CD4-positive, alpha-beta memory T cell (primary cell): ENCODE measurements at places on chromosomes 3 and 15. TPM values are rescaled to one million over a fixed set of nuclear protein-coding genes. Genes with fewer than 3 reads are reported as not detected.

DNA sequence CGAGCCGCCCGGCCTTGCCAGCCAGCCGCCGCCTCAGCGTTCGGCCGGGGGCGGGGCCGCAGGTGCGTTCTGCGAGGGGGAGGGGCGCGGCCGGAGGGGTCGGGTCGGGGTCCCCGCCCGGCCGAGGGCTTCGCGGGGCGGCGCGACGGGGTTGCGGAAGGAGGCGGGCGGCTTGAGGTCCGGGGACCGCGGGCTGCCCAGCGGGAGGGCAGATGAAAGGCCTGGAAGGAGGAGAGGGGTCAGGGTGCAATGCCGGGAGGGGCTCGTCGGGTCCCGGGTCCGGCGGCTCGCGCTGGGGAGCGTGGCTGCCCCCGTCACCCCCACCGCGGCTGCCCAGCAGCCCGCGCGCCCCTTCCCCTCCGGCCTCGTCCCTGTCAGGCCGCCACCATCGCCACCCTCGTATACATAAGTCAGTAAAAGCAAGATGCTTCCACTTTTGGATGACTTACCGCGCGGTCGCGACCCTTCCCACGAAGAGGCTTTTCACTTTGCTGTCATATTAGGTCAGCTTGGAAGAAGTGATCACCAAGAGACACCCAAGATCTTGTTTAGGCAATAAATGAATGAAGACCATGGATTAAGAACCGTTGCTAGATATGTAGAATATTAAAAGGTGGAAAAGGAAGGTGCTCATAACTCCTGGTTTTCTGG is 620 bp upstream of the ANP32A start:
- DNase-seq = no peak

- DNase-seq = no peak
Measured at GRCh38 chr3:142088522-142088921, 60.8 kb downstream of the TFDP2 start.

GRCh38 chr3:43054754-43055153 is 51.1 kb downstream of the POMGNT2 start:
- DNase-seq = no peak

DNA sequence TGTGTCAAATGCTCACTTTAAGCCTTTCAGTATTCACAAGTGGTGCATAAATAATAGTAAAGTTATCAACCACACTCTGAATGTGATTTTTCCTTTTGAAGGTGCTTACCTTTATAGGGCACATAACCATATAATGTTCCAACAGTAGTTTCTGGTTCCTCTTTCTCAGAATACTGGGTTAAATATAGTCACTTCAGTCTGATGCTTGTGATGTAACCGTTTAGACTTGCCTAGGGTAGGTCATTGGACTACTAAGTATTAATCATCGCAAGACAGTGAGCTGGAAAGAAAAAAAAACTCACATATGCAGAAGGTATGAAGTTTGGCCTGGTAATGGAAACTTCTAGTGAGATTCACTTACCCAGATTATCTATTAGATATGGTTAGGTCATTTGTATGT is 1.9 kb downstream of the KBTBD8 start:
- no peak for DNase-seq

GRCh38 chr3:45884368-45885201 is 1.8 kb upstream of the CCR9 start:
- no peak for DNase-seq

GRCh38 chr15:28098766-28099554 is at the start of gene OCA2:
TSS of gene OCA2 (minus strand) at chr15:28099315. CDS start at chr15:28081874, 17,441 bp downstream.
- peak; percentile 45 for DNase-seq

DNA sequence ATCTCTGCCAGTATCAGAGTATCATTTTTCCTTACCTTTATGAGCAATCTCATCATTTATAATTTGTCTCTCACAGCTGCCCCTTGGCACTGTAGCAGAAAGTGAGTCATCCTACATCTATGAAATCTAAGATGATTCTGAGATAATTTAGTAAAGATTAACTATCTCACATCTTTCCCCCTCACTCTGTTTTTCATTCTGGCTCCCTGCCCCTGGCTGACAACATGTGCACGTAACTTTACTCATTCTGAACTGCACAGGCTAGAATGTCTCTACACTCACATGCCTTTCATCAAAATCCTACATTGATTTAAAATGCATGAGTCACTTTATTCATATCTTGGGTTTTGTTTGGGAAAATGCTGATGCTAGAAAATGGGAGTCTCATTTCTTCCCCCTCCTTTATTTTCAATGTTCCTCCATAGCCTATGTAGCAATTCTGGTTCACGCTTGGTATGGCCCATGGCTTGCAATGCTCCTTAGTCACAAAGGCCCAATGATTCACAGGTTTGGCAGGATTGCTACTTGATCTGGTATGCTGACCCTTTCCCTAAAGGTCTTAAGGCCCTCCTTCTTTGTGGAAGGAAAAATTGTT is 838.5 kb downstream of the TUSC7 start:
- DNase-seq = no peak

DNA sequence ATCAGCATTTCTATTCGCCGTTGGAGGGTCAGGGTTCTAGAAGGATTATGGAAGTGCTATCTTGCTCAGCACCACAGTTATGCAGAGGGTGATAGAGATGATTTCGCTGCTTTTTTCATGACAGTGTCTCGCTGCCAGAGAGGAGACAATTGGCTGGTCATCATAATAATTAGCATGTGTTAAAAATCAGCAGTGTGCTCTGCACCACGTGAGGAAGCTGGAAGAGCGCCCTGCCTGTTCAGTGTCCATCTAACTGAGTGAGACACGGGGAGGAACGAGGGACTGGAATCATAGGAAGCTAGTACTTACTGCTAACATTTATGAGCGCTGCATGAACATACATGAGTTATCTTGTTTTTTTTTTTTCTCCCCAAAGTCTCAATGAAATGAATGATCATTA is 116.2 kb upstream of the PLAAT1 start:
- no peak for DNase-seq

DNA sequence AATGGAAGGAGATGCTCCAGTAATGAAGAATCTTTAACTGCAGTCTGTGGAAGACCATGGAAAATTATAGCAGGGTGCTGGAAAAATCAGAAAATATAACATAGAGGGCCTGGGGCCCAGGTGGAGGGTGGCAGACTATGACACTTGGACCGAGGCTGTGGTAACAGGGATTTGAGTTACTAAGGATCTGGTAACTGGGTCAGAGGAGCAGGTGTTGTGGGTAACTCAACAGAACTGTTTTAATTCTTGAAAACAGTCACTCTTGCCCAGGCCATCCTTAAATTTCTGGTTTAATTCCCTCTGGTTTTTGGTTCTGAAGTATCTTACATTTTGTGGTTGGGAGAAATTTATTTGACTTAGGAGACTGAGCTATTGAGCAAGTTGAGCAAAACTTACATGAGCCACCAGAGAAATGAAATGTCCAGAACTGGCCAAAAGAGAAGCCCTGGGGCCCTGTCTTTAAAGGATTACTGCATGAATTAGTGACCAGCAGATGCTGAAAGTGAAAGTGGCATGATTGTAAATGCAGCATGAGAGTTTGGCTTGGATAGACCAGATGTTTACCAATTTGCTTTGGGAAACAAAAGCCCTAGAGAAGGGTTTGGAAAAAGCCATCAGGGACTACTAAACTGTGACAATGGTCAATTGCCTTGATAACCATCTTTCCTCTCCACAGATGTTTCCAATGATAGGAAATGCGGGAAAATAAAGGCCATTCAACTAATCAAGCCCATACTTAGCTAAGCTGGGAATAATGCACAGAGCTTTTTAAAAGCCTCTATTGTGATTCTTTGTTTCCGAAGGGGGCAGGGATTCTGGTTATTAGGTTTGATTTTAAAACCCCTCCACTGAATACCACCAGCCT is 374.9 kb upstream of the TGFBR2 start:
- DNase-seq = no peak

- no peak for DNase-seq
Measured at GRCh38 chr3:8745619-8746370, 12.2 kb downstream of the CAV3 start.

- peak; percentile 77 for DNase-seq
Measured at GRCh38 chr3:39267631-39268548, 11.9 kb downstream of the CX3CR1 start.

GRCh38 chr15:76512971-76513370 is 176.4 kb downstream of the ISL2 start:
- DNase-seq = no peak

DNA sequence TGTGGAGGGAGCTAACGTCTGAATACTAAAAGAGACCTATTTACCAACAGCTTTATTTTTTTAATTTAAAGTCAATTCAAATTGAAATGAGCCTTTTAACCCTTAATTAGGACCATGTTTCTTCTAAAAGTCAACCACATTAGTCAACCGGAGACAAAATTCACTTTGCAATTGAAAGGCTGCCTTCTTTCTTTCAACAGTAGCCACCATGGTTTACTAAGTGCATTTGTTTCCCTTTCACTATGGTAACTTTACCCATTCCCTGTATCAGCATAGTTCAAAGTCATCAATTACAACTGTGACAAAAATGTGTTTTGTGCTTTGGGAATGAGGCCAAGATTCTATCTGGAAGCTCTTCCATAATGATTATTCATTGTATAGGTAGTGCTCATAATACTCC is 225.4 kb downstream of the EPHA3 start:
- DNase-seq = no peak

DNA sequence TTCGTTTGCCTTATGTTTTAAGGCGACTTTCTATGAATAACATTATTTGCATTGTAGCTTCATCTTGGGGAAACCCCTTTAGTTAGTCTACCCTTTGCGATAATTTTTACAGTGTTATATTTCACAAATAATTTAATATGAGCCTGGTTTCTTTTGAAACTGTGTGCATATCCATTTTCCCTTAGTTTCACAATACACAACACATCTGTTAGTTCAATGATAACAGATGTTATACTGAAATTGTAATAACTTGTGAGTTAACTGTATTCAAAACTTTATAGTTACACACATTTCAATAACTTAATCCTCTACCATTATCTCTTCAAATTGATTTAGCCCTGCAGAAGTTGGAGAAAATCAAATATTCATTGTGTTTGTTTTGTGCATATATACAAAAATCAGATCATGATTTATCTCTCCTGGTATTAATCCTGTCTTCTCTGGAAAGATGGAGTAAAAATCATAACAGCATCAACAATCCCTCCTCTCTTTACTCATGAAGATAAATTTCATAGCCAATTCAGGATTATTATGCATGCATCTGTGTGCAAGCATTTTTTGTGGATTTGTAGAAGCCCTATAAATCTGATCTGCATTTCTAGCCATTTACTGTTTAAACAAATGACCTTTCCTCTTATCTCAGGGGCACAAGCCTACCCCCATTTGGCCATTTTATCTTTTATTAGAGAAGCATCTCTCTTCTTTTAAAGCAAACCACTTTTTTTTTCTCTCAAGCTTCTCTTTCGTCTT is 304.0 kb downstream of the VPS13C start:
- no peak for DNase-seq

- no peak for DNase-seq
Measured at GRCh38 chr3:133828576-133829309, 23.1 kb downstream of the SRPRB start.

- no peak for DNase-seq
Measured at GRCh38 chr3:12522721-12523120, 22.6 kb downstream of the MKRN2OS start.

DNA sequence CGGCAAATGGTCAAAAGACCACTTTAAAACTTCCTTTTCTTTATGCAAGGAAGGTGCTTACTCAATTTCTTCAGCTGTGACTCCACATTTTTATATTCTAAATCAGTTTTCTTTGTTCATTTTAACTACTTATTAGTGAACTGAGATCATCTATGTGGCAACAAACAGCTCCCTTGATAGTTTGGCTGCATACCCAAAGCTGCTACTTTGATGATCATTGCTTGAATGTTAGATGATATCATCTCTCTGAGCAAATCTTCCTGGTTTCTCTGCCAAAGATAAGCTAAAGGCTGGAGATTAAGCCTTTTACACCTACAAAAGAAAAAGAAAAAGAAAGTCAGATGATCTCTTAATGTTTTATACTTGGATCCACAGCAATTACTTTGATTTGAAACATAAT is 95.5 kb downstream of the DPH6 start:
- no peak for DNase-seq

DNA sequence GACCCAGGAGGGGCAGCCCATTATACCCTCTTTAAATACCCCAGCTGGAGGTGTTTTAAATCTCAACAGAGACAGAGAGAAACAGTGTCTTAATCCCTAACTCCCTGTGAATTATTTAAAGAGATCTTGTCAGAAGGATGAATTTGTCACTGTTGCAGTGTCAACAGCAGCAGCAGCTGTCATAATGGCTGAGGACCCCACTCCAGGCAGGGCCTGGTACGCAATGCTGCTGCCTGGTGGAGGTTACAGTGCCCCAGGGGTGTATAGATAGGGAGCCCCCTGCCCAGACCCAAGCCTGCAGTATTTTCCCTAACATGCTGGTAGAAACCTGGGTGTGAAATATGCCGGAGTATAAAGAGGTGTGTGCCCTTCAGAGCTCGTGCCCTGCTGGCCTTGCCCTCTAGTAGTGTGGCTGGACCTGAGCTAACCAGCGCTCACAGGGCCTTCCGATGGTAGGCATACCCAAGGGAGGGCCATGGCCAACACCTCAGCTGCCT is 143.0 kb downstream of the EPHB1 start:
- DNase-seq = no peak

- no peak for DNase-seq
Measured at GRCh38 chr15:42077689-42078088, 16.7 kb downstream of the PLA2G4D start.

DNA sequence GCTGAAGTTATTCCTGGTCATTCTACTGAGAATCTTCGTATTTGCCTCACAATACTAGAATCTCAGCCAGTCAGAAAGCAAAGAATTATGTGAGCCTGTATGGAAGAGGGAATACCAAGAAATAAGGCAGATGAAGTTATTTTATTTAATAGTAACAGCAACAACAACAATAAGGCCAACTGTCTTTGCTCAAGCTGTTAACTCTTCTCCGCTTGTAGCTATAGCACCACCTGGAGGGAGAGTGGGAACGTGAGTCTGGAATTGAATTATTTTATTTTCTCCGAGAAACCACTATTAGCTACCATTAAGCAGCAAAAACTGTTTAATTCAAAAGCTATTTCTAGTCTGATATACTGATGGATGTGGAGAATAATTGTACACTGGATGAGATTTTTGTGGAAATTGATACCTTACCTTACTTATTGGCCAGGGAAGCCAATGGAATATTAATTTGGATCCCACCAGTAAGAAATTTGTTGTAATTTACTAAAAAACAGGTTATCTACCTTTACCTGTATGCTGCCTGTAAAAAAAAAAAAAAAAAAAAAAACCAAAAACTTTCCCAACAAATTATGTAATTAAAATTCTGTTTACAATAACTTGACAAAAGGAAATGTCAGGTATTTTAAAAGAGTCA is 50.1 kb downstream of the CALML4 start:
- DNase-seq = no peak

Gene GRK7
- 0.25 TPM for total RNA-seq

Gene PCSK6
- total RNA-seq = 0.41 TPM

Gene UQCC5
- total RNA-seq = 13.2 TPM

Gene HAPLN3
- 126 TPM for total RNA-seq

Gene NAALADL2
- total RNA-seq = not detected

Gene CPNE9
- total RNA-seq = 0.58 TPM

Gene AGBL1
- total RNA-seq = not detected

Gene TEX264
- 40.0 TPM for total RNA-seq

Gene KCNAB1
- total RNA-seq = not detected

Gene TMIE
- total RNA-seq = 3.3 TPM

Gene CCDC14
- 47.0 TPM for total RNA-seq

Gene GOLGA6A
- 0.20 TPM for total RNA-seq

Gene EPHA3
- total RNA-seq = not detected
